ENCODE measurements at places on chromosomes 5 and 9.

GRCh38 chr9:135183528-135184180 is 96.2 kb downstream of the OLFM1 start:
- no peak for DNase-seq

- no peak for DNase-seq
These were observed 17.0 kb downstream of the MARCHF3 start for GRCh38 chr5:127013407-127013806.

- DNase-seq = no peak
These were observed 105.9 kb downstream of the GADD45G start for GRCh38 chr9:89710697-89711096.

DNA sequence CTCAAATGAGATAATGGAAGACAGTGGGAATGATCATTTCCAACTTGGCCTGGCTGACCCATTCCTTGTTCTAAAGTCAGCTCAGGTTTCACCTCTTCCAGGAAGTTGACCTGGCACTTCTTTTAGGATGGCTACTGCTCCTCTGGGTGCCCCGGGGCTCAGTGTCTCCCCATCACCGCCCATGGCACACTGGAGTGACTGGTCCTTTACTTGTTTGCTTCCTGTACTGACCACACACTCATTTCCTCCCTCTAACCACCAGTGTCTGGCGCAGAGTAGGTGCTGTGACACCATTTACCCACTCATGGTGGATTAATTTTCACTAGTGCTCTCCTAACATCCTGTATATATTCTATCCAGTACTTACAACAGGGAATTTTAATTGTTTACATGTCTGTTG is 183.5 kb downstream of the CDK5RAP2 start:
- no peak for DNase-seq

GRCh38 chr9:1917396-1917935 is 97.7 kb upstream of the SMARCA2 start:
- DNase-seq = no peak

DNA sequence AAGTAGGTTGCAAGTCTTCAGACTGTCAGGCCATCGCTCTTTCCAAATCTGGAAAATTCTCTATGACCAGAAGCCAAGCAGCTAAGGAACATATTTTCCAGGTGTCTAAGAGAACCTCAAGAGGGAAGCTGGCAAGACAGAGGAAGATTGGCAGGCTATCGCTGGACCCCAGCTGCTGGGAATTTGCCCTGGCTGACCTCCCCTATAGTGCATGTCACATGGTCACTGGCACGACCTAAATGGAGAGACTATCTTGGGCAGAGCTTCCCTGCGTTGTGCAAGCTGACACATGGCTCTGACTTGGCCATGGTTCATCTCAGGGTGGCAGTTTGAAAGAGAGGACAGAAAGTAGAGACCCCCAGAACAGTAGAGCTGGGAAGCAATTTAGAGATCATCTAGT is 104.9 kb upstream of the ZNF618 start:
- DNase-seq = no peak

GRCh38 chr9:34072410-34072809 is 23.7 kb upstream of the UBAP2 start:
- peak; percentile 27 for DNase-seq

Data from urothelium cell line (cell line).